ENCODE measurements at places on chromosomes 5 and 9.

GRCh38 chr5:120447706-120448239 lies 16.3 kb upstream of the PRR16 start:
- no peak for DNase-seq

DNA sequence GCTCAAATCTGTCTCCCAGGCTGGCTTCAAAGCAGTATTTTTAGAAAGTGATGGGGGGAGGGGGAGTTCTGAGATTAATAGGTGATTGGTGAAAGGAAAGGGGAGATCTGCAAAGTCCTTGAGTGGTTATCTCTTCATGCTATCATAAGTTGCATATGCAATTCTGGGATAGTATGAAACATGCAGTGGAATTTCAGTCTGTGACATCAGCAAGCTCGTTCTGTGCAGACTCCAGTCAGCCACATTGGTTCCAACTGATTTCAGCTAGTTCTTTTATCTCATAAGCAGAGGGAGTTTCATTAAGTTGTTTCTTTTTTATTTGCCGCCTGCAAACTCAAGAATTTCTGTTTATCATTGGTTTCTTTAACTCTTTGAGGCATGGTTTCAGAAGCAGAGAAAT lies 180.5 kb upstream of the SH3GL2 start:
- no peak for DNase-seq

DNA sequence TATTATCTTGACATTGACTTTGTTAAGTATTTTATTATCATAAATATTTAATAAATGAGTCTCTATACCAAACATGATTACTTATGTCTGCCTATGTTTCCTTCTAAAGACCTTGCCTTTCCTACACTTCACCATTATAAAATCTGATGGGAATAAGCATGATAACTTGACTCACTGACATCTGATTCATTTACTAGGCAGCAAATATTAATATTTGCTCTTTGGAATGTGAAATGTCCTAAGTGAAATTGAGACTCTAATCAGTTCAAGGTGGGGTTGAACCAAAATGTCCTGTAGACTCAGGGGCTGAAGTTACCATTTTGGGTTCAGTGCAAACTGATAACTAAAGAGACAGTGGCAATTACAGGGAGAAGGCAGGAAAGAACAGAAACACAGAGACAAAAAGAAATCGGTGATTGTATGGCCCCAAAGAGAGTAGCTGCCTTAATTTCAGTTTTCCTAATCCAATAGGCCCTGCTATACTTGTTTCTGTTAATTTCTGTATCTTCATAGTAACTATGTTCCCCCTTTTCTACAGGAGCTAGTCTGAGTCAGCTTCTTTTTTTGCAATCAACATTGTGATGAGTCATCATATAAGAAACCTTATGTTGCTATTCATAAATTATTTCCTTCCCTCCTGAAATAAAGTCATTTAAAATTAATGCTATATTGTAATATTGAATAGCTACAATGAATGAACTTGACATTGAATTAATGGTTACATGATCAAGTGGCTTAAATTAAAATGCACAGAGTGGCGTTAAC lies 296.8 kb downstream of the PDE4D start:
- no peak for DNase-seq

GRCh38 chr5:111197523-111197922 lies 26.7 kb upstream of the CAMK4 start:
- DNase-seq: no peak

DNA sequence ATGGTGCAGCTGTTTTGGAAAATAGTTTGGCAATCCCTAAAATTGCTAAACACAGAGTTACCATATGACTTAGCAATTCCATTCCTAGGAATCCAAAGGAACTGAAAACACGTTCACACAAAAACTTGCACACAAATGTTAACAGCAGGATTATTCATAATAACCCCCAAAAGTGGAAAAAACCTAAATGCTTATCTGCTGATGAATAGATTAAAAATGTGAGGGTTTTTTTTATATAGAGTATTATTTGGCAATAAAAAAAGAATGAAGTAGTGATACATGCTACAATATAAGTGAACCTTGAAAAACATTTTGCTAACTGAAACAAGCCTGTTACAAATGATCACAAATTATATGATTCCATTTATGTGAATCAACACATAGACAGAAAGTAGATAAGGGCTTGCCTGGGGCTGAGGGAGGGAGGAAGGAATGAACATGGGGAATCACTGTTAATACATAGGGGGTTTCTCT lies 45.1 kb upstream of the TRIO start:
- no peak for DNase-seq

GRCh38 chr5:119275601-119276173 lies 80.1 kb upstream of the TNFAIP8 start:
- no peak for DNase-seq

DNA sequence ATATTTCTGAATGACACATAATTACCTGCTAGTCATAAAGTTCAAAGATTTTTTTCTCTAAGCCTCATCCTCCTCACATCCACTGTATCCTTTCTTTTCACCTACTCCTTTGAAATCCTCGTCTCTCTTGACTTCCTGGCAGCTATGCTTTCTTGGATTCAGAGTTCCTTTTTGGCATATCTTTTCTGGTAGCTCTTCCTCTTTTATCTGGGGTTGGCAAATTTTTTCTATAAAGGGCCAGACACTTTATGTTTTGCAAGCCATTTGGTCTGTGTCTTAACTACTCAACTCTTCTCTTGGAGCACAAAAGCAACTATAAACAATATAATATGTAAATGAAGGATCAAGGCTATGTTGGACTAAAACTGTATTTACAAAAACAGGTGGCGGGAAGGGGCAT lies 197.5 kb downstream of the KIAA0825 start:
- no peak for DNase-seq

- no peak for DNase-seq
Measured at GRCh38 chr5:174995827-174996226, 271.4 kb downstream of the MSX2 start.

- no peak for DNase-seq
Measured at GRCh38 chr5:77308154-77308960, 97.9 kb downstream of the PDE8B start.
